ENCODE measurements at places on chromosomes 5 and 9.

GRCh38 chr9:133449760-133450159 is 10.0 kb upstream of the CACFD1 start:
- no peak for DNase-seq

GRCh38 chr9:112654282-112654681 is 63.6 kb downstream of the INIP start:
- no peak for DNase-seq

DNA sequence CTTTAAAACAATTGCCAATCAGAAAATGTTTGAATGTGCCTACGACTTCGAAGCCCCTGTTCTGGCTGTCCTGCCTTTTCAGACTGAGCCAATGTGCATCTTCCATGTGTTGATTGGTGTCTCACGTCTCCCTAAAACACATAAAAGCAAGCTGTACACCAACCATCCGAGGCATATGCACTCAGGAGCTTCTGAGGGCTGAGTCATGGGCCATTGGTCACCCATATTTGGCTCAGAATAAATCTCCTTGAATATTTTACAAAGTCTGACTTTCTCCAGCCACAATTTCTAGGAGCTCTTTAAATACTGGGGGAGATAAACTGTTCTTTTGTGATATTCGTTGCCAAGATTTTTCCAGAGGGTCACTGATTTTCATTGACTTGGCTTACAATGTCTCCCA is 53.9 kb downstream of the C9orf57 start:
- no peak for DNase-seq

- no peak for DNase-seq
These were observed 66.5 kb upstream of the TGFBR1 start for GRCh38 chr9:99038484-99038820.

DNA sequence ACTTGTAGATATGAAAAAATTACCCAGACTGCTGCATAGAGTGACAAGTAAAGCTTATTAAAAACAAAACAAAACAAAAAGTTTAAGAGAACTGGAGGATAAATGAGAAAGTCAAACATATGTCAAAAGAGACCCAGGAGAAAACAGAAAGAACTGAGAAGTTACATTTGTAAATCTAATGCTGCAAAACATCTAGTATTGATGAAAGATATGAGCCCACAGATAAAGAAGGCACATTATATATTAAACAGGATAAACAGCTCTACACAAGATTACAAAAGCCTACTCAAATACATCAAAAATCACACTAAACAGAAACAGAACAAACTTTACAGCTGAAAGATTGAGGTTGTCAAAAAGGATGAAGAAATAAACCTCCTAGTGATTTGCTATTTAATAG is 55.1 kb downstream of the ADAMTS6 start:
- DNase-seq = no peak

DNA sequence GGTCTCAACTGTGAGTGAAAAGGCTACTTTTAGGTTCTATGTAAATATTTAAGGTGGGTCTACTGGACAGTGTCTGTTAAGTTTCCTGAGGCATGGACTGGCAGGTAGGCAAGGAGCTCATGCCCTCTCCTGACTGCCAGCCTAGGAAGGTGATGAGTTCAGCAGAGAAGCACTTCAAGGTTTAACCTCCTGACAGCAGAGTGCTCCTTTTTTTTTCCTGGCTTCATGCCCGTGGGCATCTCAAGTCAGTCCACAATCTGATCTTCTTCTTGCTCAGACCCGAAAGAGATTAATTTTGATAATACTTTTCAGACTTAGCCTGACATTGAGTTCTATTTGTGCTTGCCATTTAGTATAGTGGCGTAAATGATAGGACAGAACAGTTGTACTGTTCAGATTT is 241.9 kb upstream of the NREP start:
- DNase-seq = no peak

- no peak for DNase-seq
These were observed 155.5 kb downstream of the APBA1 start for GRCh38 chr9:69516353-69517322.
